ENCODE measurements at places on chromosomes 1 and 21. TPM values are rescaled to one million over a fixed set of nuclear protein-coding genes. Genes with fewer than 3 reads are reported as not detected.

CEP85 gene
- total RNA-seq = 27.4 TPM

OPTC gene
- not detected for total RNA-seq

DNA sequence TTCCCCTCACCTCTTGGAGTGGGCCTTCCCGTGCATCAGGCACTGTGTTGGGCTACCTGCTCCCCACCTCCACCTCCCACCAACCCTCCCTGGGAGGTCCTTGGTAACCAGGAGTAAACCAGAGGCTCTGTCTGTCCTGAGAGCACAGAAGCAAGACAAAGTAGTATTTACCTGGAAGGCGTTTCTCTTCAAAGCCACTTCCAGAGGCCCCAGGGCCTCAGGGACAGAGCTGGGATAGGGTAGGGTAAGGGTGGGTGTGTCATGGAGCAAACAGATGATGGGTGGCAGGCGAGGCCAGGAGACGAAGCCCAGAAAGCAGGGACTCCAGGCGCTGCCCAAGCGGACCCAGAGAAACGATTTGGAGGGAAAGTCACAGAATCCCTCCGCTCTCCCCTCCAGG, 77.2 kb upstream of the TARDBP start:
- no peak for DNase-seq

DNA sequence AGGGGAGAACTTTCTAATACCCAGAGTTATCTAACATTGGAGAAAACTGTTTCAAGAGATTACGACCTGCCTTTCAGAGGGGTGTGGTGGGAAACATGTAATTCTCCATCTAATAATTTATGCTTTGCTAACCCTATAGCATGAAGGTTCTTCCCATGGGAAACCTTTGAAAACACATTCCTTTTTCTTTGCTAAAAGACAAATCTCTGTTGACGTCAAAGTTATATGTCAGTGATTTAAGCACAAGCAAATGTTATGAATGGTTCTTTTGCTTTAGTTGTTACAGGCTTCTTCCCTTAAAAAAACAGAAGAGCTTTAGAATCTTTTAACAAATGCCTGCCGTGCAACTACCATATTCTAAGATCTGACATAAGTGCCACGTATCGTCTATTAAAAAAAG, 19.2 kb downstream of the FMO2 start:
- no peak for DNase-seq

- no peak for DNase-seq
Observed at GRCh38 chr1:107058245-107059032, 2.0 kb downstream of the PRMT6 start.

- no peak for DNase-seq
Observed at GRCh38 chr1:44013949-44014348, 17.3 kb downstream of the SLC6A9 start.

- DNase-seq = peak; percentile 36
Observed at GRCh38 chr1:47262787-47263413, 30.9 kb upstream of the TAL1 start.

Data from Daoy (cell line).